ENCODE measurements at places on chromosomes 5 and 9.

DNA sequence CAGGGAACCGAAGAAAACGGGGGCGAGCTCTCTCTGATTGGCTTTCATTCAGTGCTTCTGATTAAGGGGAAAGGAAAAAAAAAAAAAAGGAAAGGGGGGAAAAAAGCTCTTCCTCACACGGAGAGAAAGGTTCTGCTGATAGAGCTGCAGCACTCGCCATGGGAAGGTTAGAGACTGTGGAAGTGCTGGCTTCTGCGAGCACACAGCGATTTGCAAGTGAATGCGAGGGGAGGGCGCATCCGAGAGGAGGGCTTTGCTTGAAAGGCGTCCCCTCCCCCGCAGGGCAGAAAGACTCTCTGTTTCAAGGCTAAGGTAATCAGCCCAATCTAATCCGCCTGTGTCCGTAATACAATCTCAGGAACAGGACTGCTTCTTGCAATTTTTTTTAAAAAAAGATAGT lies at the start of gene CDH10:
Gene CDH10, minus strand, starts transcription at position 218 of the 400 bp plus-strand sequence. CDS start 51,488 bp downstream, outside the sequence.
- DNase-seq = no peak

DNA sequence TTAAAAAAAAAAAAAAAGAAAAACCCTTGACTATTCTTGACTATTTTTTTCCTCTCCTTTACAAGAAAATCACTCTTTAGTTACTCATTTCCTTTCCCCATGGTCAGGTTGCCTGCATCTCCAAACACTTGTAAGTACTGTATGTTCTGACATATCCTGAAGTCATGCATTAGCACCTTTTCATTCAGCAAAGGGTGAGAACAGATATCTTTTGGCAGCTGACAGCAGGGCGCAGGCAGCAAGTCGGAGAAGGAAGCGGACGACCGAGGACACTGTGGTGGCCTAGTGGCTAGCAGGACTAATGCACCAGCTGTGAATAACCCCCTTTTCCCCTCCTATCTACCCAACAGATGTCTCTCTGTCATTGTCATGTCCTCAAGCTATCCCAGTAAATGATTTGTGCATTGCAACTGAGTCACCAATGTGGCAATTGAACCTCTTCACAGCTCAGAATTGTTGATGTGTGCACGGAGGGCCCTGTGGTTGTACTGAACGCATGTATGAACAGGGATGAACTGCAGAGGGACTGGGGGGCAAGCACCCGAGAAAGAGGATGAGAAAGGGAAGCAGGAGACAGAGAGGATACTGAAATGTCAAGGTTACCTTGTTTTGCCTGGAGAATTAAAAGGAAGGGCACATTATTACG lies 996.0 kb upstream of the ARRDC3 start:
- DNase-seq = peak; percentile 43

DNA sequence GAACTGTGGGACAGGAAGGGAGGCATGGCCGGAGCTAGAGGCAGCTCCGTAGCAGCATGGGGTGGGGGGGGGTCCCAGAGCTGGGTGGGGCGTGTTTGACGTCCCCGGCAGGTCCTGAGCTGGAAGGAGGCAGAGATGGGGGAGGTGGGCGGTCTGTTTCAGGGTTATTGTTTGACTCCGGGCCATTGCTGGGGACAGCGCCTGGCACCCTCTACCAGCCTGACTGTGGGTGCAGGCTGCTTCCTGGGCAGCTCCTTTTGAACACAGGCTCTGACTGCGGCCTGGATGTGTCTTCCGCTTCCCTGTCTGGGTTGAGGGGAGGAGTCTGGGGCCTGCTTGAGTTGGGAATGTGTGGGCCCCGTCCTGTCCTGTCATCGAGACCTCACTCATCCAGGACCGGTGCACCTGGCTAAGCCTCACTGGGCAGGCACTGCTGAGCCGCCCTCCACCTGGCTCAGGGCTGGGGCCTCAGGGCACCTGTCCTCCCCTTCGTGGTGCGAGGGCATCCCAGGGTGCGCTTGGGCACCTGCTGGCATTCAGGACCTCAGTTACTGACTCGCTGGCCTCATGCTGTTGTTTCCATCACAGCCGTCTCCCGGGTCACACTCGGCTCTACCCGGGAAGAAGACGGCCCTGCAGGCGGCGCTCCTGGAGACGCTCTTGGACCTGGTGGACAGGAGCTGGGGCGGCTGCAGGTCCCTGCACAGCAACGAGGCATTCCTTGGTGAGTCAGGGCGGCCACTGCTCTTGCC lies 26.5 kb downstream of the CEP72 start:
- no peak for DNase-seq

- DNase-seq = no peak
Observed at GRCh38 chr5:68369457-68370125, 154.0 kb downstream of the PIK3R1 start.
